ENCODE measurements at places on chromosomes 16 and 17.

DNA sequence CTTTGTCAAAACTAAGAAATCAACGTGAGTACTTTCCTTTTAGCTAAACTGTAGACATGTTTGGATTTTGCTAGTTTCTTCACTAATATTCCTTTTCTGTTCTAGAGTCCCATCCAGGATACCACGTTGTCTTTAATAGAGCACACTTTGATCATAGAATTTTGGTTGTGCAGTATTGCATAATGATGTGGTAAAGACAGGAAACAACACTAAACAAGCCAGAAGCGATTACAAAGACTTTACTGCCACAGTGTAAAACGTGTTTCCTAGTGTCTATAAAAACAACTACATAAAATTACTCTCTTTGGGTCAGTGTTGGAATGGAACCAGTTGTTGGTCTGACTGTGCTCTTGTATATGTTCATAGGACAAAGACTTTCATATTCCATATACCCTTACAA is 19.3 kb downstream of the SHISA9 start:
- DNase-seq: no peak

- no peak for DNase-seq
Measured at GRCh38 chr16:10541366-10541765, 39.0 kb downstream of the EMP2 start.

- DNase-seq: no peak
Measured at GRCh38 chr16:6362321-6362720, 970.3 kb upstream of the RBFOX1 start.

- no peak for DNase-seq
Measured at GRCh38 chr16:2692948-2693651, 10.8 kb downstream of the KCTD5 start.

GRCh38 chr17:18981642-18982424 is 22.7 kb downstream of the FAM83G start:
- no peak for DNase-seq

DNA sequence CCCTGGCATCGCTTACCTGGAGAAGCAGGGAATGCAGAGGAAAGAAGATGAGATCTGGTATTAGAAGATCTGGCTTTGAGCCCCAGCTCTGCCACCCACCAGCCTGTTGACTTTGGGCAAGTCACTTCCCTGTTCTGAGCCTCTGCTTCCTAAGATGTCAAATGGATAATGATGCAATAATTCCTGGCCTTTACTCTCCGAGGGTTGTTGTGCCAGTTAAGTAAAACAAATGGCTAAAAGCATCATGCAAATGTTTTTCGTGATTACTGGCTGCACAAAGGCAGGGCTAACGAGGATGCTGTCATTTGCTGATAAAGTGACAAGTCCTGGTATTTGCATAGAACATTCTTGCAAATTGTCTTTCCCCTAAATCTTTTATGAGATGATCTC is 1.3 kb upstream of the ZNF821 start:
- peak; percentile 52 for DNase-seq

DNA sequence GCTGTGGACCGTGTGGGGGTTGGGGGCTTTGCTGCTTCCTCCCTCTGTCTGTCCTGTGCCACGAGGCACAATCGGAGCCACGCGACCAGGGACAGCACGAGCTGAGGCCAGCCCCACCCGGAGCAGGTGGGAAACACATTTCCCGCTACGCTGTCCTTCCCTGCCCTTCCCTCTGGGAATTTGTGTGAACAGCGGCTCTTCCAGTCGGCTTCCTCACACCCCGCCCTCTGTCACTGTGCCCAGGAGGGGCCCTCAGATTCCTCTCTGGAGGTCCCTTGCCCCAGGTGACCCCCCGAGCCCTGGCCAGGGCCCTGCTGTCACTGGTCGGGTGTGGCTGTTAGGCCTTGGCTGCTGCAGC is 19.6 kb downstream of the SPIRE2 start:
- DNase-seq: no peak

- DNase-seq: peak; percentile 65
Measured at GRCh38 chr17:50148226-50149090, 2.0 kb downstream of the PPP1R9B start.

- no peak for DNase-seq
Measured at GRCh38 chr17:78317794-78318400, 42.0 kb downstream of the SOCS3 start.

GRCh38 chr17:30376621-30377452 is 1.9 kb upstream of the CPD start:
- DNase-seq: no peak

- DNase-seq: no peak
Measured at GRCh38 chr17:6090253-6090652, 20.1 kb downstream of the WSCD1 start.

- DNase-seq: no peak
Measured at GRCh38 chr17:68306819-68307218, 15.5 kb downstream of the ARSG start.

- no peak for DNase-seq
Measured at GRCh38 chr17:58268774-58269556, 11.8 kb downstream of the MPO start.

DNA sequence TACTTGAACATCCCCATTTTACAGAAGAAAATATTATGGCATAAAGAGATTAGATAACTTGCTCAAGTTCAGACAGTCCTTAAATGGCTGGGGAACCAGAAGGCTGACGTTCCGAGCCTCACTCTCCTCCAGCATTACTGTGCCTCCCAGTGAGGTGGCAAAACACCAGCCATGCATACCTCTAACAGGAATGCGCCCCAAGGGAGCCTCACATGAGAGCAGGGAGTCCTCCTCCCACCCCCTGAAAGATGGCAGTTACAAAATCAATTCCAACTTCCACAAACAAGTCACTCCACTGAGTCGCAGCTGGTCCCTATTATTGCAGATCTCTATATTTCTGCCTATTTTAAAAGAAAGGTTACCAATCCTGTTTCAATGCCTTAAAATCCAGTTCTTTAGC is 55.5 kb downstream of the ANKFY1 start:
- DNase-seq: no peak

DNA sequence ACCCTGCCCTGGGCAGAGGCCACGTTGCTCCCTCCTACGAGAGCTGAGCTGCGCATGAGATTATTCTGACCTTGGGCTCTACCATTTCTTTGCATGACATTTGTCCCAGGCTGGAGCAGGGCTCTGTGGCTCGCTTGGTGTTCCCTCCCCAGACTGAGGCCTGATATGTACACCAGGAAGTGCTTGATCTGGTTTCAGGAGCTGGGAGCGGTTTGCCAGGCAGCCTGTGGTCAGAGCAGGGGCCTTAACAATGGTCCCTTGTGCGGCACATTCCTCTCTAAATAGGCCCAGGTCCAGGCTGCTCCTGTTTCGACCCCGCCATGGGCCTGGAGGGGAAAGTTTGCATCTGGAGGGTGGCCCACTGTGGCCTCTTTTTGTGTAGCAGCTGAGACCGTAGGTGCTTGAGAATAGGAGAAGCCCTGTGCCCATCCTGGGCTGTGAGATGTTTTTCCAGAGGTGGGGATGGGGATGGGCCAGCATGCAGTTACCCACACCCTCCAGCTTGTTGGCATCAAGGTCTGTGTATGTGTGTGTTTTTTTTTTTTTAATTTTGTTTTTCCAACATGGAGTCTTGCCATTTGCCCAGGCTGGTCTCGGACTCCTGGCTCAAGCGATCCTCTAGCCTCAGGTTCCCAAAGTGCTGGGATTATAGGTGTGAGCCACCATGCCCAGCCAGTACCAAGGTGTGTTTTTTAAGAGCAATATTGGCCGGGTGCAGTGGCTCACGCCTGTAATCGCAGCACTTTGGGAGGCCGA is 253.9 kb downstream of the SEC14L1 start:
- DNase-seq: no peak

GRCh38 chr17:19654342-19654886 is 5.9 kb downstream of the ALDH3A2 start:
- no peak for DNase-seq

- peak; percentile 85 for DNase-seq
Measured at GRCh38 chr16:25066747-25067631, 44.6 kb upstream of the LCMT1 start.

- no peak for DNase-seq
Measured at GRCh38 chr17:35891269-35891668, 11.1 kb upstream of the CCL5 start.

DNA sequence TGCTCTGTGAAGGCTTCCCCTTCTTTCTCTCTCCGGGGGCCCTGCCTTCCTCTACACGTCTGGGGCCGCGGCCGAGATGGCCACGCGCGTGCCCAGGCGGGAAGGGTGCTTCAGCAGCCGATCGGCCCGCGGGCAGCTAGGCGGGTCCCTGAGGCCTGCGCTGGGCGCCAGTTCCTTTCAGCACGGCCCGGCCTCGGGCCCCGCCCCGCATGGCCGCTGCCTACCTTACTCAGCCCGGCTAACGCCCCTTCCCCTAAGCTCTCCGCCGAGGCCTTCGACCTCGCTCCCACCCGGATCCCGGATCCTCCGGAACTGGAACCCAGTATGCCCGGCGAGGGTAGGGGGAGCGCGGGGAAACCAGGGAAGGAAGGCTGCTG is 335 bp downstream of the TMEM11 start:
- DNase-seq: peak; percentile 64

DNA sequence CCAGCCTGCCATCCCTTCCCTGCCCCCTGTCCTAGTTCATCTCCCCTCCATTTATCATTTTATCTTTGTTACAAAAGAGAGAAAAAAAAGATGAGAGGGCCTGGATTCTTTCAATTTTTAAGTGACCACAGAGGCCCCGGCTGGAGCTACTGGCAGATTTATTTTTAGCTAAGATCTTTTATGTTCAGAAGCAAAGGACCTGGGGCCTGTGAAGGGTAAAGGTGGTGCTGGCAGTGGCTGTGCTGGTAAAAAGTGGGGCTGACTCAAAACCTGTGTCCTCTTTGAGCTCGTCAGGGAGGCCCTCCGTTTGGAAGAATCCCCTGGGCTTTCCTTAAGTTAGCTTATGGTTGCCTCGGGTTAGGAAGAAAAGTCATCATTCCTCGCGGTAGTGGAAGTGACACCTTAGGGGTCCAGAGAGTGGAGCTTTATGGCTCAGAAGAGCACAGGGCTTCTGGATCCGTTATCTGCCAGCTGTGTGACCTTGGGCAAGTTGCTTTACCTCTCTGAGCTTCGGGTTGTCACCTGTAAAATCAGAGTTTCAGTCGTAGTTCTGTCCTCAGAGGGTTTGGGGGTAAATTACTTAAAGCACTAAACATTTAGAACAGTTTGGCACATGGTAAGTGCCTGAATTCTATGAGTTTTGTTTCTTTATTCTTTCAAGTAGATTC is 923.8 kb upstream of the EEF2KMT start:
- no peak for DNase-seq

DNA sequence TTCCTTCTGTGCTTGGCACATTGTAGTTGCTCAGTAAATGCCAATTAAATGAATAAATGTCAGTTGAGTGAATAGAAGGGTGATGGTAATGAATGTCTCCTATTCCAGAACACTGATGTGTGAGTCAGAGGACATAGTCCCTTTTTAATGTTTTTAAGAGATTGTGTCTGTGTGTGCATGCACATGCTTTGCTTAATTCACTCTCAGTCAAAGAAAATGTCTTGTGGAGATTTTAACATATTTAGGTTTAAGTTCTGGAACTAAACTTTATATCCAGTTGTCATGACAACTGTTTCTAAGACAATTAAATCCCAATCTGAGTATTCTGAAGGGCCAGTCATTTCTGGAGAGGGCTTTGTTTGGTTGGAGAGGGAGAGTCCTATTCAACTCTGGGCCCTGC is 255.3 kb upstream of the CDH11 start:
- no peak for DNase-seq

DNA sequence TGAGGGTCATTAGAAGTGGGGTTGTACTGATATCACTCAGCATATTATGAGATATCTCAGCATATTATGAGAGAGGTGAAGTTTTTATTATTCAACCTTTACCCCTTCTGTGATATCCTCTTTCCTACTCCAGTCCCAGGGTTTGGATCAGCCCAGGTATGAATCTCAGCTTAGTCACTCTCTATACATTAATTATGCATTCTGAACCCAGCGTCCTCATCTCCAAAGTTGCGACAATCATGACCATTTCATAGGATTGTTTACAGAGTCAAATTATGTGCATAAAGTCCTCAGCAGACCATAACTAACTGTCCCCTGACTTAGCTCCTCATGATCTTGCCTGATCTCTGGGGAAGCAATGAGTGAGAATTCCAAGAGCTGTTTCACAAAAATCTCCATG is 20.5 kb upstream of the BLMH start:
- DNase-seq: no peak

DNA sequence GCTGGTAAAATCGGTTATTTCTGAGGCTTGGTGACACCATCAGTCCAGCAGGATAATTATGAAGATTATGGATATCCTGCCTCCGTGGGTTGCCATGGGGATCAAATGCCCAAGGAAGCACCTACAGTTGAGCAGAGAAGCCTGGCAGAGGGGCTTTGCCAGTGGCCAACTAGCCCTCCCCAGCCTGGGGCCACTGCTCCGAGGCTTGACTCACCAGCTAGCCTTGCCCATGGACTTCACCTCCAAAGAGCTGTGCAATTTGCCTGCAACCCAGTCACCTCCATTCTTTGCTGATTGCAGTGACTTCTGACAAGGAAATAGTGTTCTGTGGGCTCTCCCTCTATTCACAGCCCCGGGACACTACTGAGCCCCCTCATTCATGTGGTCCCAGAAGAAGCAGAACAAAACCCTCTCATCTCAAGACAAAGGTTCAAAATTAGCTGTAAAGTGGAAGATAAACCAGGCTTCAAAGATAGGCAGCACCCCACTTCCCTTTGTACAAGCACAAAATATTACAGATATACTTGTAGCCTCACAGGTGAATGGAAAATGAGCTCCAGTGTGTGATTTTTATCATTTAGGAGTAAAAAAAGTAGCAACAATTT is 1.6 kb downstream of the PECAM1 start:
- DNase-seq: no peak

DNA sequence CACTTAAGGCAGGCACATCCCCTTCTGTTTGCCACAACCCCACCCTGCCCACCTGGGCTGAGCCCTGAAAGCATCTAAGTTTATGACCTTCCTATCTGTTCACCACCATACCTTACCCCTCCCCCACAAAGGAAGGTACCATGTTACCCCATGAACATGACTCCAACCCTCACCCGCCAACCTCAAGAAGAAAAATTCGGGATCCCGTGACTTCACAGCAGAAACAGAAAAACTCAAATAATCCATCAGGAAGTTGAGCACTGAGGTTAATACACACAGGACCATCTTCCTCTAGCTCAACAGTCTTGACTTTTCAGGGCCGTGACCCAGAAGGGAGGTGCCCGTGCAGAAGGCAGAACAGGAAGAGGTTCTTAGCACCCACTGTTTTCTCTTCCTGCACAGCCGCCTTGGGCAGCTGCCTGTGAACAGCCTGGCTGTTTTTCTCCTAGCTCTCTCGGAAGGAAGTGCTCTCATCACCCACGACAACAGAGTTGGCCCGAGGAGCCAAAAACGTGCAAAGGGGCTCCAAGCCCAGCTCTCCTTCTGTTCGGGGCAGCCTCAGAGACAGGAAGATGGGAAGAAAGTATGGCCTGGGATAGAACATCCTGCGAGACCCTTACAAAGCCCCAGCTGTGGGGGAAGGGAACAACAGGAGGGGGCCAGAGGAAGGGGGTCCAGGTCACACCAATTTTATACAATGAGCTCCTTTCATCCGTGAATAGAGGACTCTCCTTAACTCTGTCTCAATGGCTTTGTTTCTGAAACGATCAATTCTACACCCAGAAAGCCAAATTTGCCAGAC is 101.1 kb downstream of the XYLT1 start:
- no peak for DNase-seq

Measured in OCI-M1 (cell line).